Large intestine (tissue), 12 donors: ENCODE measurements at places on chromosomes 7 and 10. TPM values are rescaled to one million over a fixed set of nuclear protein-coding genes. Genes with fewer than 3 reads are reported as not detected.

DNA sequence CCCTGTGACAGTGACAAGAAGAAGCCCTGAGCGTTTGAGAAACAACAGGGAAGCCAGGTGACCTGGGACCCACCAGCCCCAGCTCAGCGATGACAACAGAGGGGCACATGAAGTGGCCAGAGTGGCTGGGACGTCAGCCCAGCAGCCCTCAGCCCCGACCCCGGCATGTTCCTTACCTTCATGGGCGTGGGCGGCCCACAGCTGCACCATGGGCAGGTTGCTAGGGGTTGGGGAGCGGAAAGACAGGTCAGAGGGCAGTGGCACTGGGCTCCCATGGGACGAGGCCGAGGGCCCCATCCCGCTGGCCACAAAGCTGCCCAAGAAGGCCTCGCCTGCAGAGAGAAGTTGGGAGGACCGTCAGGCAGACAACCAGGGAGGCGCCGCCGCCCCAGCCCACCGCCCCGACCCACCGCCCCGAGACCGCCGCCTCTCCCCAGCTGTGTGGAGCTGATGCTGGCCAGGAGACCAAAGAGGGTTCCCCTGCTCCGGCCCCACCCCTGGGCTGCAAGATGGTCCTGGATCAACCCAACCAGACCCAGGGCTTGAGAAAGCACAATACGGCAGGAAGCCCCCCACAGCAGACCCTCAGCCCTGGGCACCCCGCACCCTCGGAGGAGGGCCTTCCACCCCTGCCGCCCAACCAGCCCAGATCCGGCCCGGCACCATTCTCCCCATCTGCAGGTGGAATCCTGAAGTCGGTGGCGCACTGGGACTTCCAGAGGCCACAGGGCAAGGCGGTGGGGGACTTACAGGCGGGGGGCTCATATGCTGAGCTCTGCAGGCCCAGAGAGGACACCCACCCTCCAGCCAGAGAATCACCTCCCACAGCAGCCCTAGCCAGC lies 29.1 kb downstream of the TNRC18 start:
- no peak overlapping the region for H3K27ac ChIP-seq
- H3K4me1 ChIP-seq, result no peaks in the 10 kb centered on the region
- DNase-seq, result no peak
- H3K27me3 ChIP-seq, result no peaks in the 10 kb centered on the region

DNA sequence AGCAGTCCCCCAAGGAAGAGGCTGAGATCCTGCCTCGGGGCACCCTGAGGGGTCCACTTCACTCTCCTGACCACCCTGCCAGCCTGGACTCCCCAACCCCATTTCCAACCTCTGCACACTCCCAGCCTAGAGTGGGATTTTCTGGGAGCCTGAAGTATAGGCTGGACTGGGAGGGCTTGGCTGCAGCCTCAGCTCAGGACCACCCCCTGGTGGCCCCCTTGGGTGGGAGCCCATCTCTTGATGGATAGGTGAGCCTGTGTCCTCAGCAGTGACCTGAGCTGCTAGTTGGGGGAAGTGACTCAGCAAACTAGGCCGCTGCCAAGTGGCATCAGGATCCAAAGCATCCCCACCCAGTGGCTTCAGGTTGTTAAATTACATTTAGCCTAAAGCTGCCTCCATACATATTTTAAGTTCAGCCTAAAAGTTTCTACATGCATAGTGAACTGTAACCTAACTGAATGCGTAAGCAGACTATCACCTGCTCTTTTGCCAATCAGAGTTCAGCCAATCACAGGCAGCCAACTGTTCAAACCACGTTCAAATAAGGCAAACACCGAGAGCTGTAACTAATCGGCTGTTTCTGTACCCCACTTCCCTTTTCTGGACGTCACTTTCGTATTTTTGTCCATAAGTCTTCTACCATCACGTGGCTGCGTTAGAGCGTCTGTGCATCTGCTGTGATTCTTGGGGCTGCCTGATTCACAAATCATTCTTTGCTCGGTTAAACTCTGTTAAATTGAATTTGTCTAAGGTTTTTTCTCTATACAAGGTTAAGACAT lies 144.0 kb downstream of the PLPP4 start:
- H3K27me3 ChIP-seq, result no peaks in the 10 kb centered on the region
- H3K27ac ChIP-seq, result no peak overlapping the region
- H3K4me1 ChIP-seq, result no peaks in the 10 kb centered on the region
- no peaks in the 10 kb centered on the region for H3K36me3 ChIP-seq

- H3K36me3 ChIP-seq, result no peaks in the 10 kb centered on the region
- H3K27ac ChIP-seq, result no peak overlapping the region
- DNase-seq, result no peak
- H3K27me3 ChIP-seq, result no peaks in the 10 kb centered on the region
- no peak overlapping the region for H3K4me3 ChIP-seq
Measured at GRCh38 chr7:103031781-103032180, 42.8 kb downstream of the FBXL13 start.

DNA sequence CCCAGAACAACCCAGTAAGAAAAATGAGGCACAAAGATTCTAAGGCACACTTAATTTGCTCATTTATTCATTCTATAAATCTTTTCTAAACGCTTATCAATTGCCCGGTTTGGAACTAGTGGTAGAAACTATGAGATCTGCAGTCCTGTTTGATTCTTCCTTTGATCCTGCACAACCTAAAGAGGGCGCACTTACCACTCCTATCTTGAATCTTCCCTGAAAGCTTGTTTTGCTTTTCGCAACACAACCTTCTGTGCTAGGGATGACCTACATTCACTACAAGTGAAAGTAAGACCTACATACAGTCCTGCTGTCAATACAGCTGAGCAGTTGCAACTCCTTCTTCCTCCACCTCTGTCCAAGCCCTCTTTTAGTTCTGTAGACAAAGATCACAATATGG lies 12.6 kb upstream of the ARL4A start:
- no peaks in the 10 kb centered on the region for H3K27me3 ChIP-seq
- H3K4me3 ChIP-seq, result no peak overlapping the region
- DNase-seq, result peak; percentile 45
- no peak overlapping the region for H3K27ac ChIP-seq
- no peaks in the 10 kb centered on the region for H3K4me1 ChIP-seq
- H3K36me3 ChIP-seq, result no peaks in the 10 kb centered on the region

DNA sequence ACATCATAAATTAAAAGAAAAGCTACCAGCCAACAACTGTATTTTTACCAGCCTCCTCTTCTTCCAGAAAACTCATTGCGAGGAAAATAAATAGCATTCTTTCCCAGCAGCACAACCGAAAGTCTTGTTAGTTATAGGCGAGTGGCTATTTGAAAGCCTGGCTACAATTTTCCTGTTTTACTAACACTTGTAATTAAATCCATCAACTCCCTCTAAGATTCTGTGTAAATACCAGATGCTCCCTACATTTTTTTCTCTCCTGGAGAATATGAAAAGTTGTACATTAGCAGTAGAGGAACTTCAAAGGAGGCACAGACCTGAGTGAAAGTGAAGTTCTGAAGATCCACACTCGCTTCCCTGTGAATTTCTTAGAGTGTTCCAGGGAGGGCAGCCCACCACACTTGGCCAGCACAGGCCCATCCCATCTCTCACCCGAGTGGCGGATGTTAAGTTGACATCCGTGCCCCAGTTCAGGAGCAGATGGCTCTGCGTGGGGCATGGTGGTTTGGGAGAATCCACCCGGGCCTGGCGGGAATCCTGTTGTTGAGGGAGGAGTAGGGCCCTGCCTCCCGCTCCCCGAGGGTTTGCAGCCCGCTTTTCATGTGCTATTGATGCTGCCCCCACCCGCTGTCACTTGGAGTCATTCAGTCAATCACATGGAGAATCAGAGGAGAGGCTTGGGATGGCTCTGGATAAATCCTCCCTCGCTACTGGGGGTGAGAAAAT lies 451.0 kb upstream of the GALNT17 start:
- DNase-seq, result no peak
- no peak overlapping the region for H3K27ac ChIP-seq
- no peaks in the 10 kb centered on the region for H3K36me3 ChIP-seq
- no peaks in the 10 kb centered on the region for H3K27me3 ChIP-seq

GRCh38 chr10:21495002-21495751 lies 30.3 kb downstream of the SKIDA1 start:
- peaks cover 41% of the 10 kb centered on the region for H3K27me3 ChIP-seq
- no peak for DNase-seq
- peak overlapping the region; percentile 74 for H3K4me3 ChIP-seq

GRCh38 chr10:500876-501275 lies 188.6 kb downstream of the DIP2C start:
- no peaks in the 10 kb centered on the region for H3K27me3 ChIP-seq
- peaks cover 3% of the 10 kb centered on the region for H3K36me3 ChIP-seq
- no peak overlapping the region for H3K27ac ChIP-seq
- no peaks in the 10 kb centered on the region for H3K4me1 ChIP-seq
- no peak for DNase-seq
- no peak overlapping the region for H3K4me3 ChIP-seq

DNA sequence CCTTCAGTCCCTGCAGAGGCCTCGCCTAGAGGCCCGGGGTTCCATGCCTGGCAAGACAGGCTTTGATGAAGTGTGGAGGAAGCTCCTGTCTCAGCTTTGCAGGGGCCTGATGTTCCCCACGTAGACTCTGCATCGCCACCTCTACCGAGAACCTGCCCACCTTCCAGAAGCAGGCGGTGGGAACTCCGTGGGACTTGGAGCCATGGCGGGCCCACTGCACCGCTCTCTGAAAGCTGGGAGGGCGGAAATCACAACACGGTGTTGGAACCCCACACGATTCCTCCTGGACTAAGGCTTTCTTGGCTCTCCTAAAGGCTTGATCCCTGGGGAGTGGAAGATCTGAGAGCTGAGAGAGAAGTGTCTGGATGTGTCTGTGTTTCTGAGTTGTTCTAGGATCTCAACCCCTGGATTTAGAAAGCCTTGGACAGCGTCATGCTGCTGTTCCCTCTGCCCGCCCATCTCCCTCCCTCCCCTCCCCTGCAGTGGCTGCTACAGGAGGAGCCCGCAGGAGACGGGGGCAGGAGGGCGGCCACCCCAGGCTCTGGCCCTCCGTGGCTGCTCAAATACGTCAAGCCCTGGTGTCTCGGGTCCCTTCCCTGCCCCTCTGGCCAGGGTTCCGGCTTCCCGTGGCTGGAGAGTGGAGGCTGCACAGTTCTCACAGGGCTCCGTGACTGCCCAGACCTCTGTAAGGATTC lies 79.7 kb downstream of the VIPR2 start:
- no peak overlapping the region for H3K4me3 ChIP-seq
- H3K27ac ChIP-seq, result no peak overlapping the region
- peaks cover 2% of the 10 kb centered on the region for H3K4me1 ChIP-seq
- no peak for DNase-seq
- peaks cover 11% of the 10 kb centered on the region for H3K27me3 ChIP-seq
- H3K36me3 ChIP-seq, result no peaks in the 10 kb centered on the region

DNA sequence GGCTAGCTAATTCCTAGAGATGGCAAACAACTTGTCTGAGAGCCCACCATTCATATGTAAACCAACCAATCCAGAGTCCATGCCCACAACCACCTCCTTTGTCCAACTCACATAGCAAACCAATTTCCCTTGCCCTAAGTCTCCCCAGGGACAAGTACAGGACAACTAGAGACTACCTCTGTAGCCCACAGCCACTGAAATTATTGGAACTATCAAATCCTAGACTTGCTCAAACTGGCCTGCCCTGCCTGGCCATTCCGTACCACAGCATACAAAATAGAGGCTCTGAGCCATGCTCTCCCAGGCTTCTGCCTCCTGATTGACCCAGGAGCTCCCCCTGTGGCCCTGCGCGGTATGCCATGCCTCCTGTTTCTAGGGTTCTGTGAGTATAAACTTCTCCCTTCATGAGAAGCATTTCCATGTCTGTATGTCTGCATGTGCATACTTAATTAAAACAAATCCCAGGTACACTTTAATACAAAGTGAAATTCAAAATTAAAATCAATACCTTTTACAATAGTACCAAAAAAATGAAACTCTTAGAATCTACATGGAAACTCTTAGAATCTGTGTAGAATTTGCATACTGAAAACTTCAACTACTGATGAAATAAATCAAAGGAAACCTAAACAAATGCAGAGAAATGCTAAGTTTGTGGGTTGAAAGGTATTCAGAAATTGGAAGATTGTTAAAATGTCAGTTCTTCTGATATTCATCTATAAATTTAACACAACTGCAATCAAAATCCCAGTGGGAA lies 4.0 kb upstream of the HECW1 start:
- H3K4me3 ChIP-seq, result no peak overlapping the region
- no peaks in the 10 kb centered on the region for H3K36me3 ChIP-seq
- no peak overlapping the region for H3K27ac ChIP-seq

- DNase-seq, result no peak
- H3K4me1 ChIP-seq, result no peaks in the 10 kb centered on the region
- H3K27ac ChIP-seq, result no peak overlapping the region
- H3K4me3 ChIP-seq, result no peak overlapping the region
Measured at GRCh38 chr10:9965341-9965740, 1052.3 kb upstream of the CELF2 start.

Gene KAT6B
- polyA plus RNA-seq, result 16.4 TPM

Gene MACC1
- polyA plus RNA-seq, result 50.2 TPM

Gene EGR2
- polyA plus RNA-seq, result 2.1 TPM

Gene PHTF2
- 11.5 TPM for polyA plus RNA-seq

Gene DLX5
- polyA plus RNA-seq, result 0.58 TPM
